CD8-positive, alpha-beta memory T cell (primary cell): ENCODE measurements at places on chromosomes 16 and 17.
A peak's percentile ranks its signal among the peaks of the same experiment; 100 is the strongest.

DNA sequence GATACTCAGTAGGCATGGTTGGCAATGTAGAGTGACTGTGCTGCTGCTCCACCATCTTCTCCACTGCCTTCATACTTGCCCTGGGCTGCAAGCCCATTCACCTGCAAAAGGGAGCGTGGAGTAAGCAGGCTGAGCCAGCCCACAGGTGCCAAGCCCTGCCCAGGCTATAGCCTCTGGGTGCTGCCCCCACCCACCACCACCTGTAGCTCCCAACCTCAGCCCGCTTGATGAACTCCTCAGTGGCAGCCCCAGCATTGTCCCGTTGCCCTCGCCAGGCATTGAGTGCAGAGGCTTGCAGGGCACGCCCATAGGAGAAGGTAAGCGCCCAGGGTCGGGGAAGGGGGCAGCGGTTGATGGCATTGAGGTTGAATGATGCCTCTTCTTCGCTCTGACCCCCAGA lies 2.2 kb upstream of the PIGS start:
- H3K4me3 ChIP-seq, result no peak overlapping the region
- H3K27ac ChIP-seq, result no peak overlapping the region
- no peak for DNase-seq
- no peaks in the 10 kb centered on the region for H3K27me3 ChIP-seq

DNA sequence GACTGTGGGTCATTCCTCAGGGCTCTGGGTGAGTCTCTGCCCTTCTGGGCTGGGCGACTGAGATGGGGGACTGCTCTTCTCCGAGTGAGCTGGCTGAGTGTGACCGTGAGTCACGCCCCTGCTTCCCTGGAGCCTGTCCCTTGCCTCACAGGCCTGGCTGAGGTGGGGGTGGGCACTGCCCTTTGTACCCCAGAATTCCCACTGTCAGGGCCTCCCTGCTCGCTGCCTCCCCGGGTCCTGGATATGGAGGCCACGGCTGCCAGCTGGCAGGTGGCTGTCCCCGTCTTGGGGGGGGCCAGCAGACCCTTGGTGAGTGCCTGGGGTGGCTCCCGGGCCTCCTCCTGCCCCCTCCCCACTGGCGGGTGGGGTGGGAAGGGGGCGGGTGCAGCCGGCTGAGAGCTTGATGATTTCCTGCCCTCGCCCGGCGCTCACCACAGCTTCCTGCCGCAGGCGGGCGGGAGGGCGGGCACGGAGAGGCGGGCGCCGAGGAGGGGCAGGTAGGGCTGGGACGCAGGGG lies at the start of gene LAT:
TSS of gene LAT (plus strand) at position 434 of the 517 bp plus-strand sequence. CDS start 366 bp downstream, outside the sequence.
- no peaks in the 10 kb centered on the region for H3K27me3 ChIP-seq
- peak; percentile 69 for DNase-seq
- peak within 1 kb of the TSS; percentile 88 for H3K4me3 ChIP-seq
- peaks cover 34% of the 10 kb centered on the region for H3K36me3 ChIP-seq
- H3K4me1 ChIP-seq, result peaks cover 42% of the 10 kb centered on the region

DNA sequence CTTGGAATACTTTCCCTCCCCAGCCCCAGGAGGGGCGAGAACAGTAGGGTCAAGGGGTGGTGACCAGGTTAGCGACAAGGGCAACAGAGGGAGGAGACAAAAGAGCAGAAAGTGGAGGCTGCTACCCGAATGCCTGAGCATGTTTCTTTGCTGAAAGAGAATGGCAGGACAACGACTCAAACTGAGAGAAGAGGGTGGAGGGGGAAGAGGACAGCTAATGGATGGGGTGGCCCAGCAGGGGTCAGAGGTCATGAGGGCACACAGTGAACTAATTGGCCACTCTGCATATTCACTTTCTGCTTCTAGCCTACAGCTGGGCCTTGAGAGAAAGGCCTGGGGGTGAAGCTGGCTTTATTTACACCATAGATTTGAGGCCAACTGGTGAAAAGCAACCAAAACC lies 19.1 kb upstream of the DDX52 start:
- DNase-seq, result no peak
- no peaks in the 10 kb centered on the region for H3K4me1 ChIP-seq
- H3K27ac ChIP-seq, result no peak overlapping the region
- H3K4me3 ChIP-seq, result no peak overlapping the region
- no peaks in the 10 kb centered on the region for H3K36me3 ChIP-seq

DNA sequence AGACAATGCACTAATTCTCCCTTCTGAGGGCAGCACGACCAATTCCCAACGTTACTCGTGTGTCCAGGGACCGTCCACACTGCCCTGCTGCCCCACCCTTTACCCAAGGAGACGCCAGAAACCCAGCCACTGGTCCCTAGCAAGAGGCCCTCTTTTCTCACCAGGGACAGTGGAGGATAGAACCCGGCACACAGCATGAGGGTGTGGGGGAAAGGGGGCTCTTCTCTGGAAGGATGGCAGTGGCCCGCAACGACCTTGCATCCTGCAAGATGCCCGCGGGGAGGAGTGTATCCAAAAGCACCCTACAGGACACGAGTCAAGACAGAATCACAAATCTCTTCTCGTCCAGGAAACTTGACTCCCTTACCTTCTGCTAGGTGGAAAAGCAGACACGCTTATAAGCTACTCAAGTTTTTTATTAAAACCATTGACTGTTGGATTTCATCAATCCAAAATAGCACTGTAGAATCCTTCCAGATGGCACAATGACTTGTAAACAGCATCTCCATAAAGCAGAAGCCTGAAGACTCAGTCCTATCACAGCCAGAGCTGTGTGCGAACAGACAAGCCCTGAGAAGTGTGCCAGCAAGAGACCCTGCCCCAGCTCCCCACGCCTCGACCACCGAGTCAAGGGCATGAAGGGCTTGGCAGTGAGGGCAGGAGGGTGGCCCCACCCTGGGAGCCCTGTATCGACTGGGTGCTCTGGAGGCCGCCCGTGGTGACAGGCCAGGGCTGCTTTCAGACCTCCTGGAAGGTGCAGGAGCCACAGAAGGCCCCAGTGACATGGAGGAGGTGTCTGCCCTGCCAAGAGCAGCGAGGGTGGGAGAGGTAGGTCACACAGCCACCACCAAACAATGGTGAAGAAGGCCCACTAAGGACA lies 103.8 kb downstream of the ANKRD11 start:
- peaks cover 74% of the 10 kb centered on the region for H3K4me1 ChIP-seq
- no peak overlapping the region for H3K4me3 ChIP-seq
- no peak for DNase-seq
- no peaks in the 10 kb centered on the region for H3K36me3 ChIP-seq
- H3K27me3 ChIP-seq, result no peaks in the 10 kb centered on the region
- H3K27ac ChIP-seq, result no peak overlapping the region

DNA sequence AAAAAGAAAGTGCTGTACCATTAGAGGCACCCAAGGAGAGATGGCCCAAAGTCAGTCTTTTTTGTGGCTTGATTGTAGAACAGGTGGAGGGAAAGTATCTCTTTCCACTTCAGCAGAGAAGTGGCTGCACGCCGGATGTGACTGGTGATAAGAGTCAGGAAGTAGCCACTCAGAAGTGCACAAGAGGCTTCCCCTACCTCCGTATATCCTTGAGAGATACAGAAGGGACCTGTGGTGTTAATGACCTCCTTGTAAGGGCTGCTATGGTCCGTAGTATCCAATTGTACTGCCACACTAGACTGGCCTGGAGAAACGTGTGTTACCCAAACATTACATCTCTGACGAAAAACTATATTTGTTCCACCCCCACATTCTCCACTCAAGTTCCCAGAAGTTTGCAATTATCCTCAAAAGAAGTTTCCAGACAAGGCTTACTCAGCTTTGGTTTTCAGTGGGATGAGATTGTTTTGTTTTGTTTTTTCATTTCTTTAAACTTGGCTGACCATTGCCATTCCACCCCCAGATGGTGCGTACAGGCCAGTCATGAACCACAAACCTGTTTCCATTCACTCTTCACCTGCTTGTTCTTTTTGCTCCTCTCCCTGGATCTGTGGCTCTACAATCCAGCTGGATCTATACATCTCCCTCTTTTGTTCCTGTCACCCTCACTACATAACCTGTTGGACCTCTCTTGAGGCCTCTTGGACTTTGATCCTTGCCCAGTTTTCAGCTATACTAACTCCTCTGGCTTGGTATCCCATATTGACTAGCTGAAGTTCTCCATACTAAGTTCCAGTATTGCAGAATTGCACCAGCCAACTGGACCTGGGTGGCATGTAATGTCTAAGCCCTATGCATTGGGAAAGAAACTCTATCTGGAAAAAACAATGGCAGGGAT lies 20.7 kb upstream of the MED13 start:
- H3K4me1 ChIP-seq, result no peaks in the 10 kb centered on the region
- H3K27me3 ChIP-seq, result no peaks in the 10 kb centered on the region
- H3K27ac ChIP-seq, result no peak overlapping the region
- H3K36me3 ChIP-seq, result no peaks in the 10 kb centered on the region
- H3K4me3 ChIP-seq, result no peak overlapping the region
